ENCODE measurements at places on chromosomes 16 and 17. TPM values are rescaled to one million over a fixed set of nuclear protein-coding genes. Genes with fewer than 3 reads are reported as not detected.

CACNA1H gene
- total RNA-seq, result 12.5 TPM

HBZ gene
- 0.76 TPM for total RNA-seq

DNA sequence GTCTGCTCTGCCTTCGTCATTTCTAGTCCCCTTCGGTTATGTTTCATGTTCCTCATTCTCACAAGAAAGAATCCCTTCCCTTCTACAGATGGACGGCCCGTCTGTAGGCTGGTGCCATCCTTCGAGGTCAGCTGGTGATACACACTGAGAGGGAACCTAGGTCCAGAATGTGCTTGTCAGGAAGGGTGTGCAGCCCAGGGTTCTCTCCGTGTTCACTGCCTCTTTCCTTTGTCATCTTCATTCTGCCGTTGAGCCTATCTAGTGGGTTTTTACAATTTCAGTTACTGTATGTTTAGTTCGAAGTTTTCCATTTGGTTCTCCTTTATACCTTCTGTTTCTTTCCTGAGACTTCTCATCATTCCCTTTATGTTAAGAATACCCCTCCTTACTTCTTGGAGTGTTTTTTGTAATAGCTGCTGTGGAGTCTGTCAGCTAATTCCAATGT is 18.9 kb downstream of the KIAA0513 start:
- no peak for DNase-seq

DNA sequence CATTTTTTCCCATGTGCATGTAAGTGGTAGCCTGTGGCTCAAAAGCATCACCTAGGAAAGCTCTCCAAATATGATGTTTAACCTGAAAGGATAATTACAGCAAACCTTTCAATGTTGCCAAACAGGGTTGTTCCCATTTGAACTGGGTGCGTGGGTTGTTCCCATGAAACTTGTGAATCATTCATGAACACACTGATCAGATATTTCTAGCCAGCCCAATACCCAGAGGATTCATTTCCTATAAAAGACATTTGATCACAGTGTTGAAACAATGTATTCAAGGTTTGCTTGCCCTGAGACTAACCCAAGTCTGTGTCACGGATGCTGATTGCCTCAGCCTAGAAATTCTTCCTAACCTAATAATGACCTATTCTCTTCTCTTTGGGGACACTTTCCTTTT is 12.9 kb downstream of the KRT39 start:
- no peak for DNase-seq

DNA sequence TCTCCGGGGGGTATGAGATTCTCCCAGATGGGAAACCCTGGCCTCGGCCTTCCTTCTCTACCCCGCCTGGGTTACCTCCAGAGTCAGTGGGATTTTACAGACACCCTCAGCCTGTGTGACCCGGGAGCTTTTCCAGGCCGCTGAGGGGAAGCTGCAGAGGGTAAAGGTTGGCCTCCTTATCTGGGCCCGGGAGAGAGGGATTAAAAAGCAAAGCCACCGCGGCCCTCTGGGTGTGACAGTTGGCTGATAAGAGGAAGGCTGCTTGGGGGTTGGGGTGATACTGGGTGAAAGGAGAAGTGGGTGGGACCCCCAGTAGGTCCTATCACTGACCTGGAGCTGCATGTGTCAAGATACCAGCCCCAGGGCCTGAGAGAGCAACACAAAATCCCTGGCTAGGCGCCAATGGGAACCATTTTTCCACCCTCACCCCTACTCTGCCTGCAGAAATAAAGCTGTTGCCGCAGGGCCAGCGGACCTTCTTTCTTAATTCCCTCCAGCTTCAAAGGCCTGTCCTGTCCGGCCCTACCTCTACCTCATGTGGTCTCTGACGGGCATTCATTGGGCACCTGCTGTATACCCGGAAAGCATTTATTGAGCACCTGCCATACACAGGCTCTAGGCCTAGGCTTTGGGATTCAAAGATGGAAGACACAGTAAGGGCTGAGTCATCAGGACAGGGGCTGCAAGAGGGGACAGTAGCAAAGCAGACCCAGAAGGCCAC is 77.6 kb upstream of the GSE1 start:
- no peak for DNase-seq

- no peak for DNase-seq
Measured at GRCh38 chr17:55693254-55694216, 29.1 kb downstream of the TMEM100 start.

GRCh38 chr17:77462090-77462489 is 321.3 kb downstream of the SEC14L1 start:
- DNase-seq, result no peak

All from uterus (tissue), 4 donors.